ENCODE measurements at places on chromosomes 2 and 18. TPM values are rescaled to one million over a fixed set of nuclear protein-coding genes. Genes with fewer than 3 reads are reported as not detected.

NGEF gene
- 18.1 TPM for total RNA-seq

ZNF385B gene
- total RNA-seq, result 0.18 TPM

MARCO gene
- 0.36 TPM for total RNA-seq

C1QL2 gene
- total RNA-seq, result 0.29 TPM

ZAP70 gene
- not detected for total RNA-seq

HNMT gene
- 0.96 TPM for total RNA-seq

NT5DC4 gene
- total RNA-seq, result not detected

ANKRD53 gene
- total RNA-seq, result not detected

RIT2 gene
- not detected for total RNA-seq

RETSAT gene
- 54.8 TPM for total RNA-seq

DNER gene
- total RNA-seq, result 11.1 TPM

ARHGAP28 gene
- 0.03 TPM for total RNA-seq

KCNS3 gene
- 1.1 TPM for total RNA-seq

HRH4 gene
- not detected for total RNA-seq

CDH2 gene
- total RNA-seq, result 32.4 TPM

RAX gene
- not detected for total RNA-seq

CD28 gene
- total RNA-seq, result not detected

REG1B gene
- not detected for total RNA-seq

KLHL14 gene
- not detected for total RNA-seq

SCN2A gene
- not detected for total RNA-seq

PDCL3 gene
- total RNA-seq, result 39.7 TPM

COL6A3 gene
- 0.14 TPM for total RNA-seq

TIGD1 gene
- total RNA-seq, result 4.6 TPM

UGT1A4 gene
- total RNA-seq, result not detected

SERPINB7 gene
- 2.0 TPM for total RNA-seq

PDE1A gene
- 0.17 TPM for total RNA-seq

ASIC4 gene
- 0.14 TPM for total RNA-seq

HOXD3 gene
- not detected for total RNA-seq

FER1L5 gene
- not detected for total RNA-seq

CERKL gene
- total RNA-seq, result 0.13 TPM

DPYSL5 gene
- total RNA-seq, result 3.7 TPM

EGR4 gene
- 0.09 TPM for total RNA-seq

ZBTB14 gene
- total RNA-seq, result 6.8 TPM

SCN3A gene
- total RNA-seq, result not detected

MEMO1 gene
- 86.1 TPM for total RNA-seq

SERPINB12 gene
- not detected for total RNA-seq

KCNE4 gene
- total RNA-seq, result 0.69 TPM

DLGAP1 gene
- total RNA-seq, result not detected

RNF125 gene
- total RNA-seq, result 0.35 TPM

MAP3K19 gene
- total RNA-seq, result not detected

CCDC121 gene
- 4.4 TPM for total RNA-seq

TMEM131 gene
- 14.5 TPM for total RNA-seq

DNAJC5G gene
- not detected for total RNA-seq

Measured in A549 treated with GW870086 at 1 μM for 4 hours (cell line).